Fibroblast of skin of back (primary cell): ENCODE measurements at places on chromosomes 16 and 17.

GRCh38 chr16:9428355-9429005, 337.0 kb downstream of the HAPSTR1 start:
- DNase-seq = no peak

DNA sequence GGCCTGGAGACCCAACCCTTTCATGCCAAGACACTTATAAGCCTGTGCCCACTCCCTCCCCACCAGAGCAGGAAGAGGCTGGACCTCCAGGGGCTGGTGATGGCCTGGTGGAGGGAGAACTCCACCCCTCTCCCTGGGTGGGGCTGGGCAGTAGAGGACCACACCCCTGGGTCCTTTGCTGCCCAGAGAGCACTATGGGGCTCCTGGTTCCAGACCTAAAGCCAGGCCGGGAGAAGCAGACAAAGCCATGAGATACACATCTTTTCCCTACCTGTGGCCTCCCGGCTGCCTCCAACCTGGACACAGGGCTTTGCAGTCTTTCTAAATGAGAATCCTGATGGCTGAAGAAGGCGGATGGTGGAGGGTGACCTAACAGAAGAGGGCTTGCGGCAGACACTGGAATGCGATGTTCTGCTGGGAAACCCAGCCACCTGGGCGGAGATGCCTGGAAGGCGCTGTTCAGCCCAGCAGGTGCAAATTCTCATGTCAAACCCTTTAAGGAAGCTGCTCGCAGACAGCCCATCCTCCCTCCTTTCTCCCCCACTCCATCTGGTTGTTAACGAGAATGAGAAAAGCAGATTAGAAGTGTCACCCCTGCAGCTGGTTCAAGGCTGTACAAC, 43.9 kb upstream of the KIFC3 start:
- DNase-seq = no peak

DNA sequence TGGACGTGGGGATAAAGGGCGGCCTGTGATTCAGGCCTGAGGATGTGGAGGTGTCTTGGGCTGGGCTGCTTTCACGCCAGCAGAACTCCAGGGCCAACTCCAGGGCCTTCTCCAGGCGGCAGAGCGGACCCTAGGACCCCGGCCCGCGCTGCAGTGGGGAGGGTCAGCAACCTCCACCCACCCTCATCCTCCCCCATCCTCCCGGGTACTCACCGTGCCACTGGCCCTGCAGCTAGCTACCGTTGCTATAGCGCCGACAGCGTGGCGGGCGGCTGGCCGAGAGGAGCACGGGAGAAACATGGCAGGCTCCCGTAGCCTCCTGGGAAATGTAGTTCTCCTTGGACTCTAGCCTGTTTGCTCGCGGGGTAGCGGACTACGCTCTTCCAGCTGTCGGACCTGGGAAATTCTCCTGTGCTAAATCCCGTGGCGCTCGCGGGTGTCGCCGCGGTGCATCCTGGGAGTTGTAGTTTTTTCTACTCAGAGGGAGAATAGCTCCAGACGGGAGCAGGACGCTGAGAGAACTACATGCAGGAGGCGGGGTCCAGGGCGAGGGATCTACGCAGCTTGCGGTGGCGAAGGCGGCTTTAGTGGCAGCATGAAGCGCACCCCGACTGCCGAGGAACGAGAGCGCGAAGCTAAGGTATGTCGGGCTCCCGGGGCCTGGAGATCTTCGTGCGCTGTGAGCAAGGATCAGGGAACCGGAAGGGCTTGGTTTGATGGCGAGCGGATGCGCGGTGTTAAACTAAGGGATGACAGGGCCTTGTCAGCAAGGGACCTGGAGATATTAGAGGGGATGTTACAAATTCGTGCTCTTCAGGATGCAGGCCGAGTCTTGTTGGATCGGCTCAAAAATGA, at the start of the genes FTO and RPGRIP1L:
TSS of gene FTO (plus strand) at position 567 of the 855 bp plus-strand sequence.
TSS of gene RPGRIP1L (minus strand) at position 270 of the 855 bp plus-strand sequence. CDS start 3,136 bp downstream, outside the sequence.
- DNase-seq = peak; percentile 99

DNA sequence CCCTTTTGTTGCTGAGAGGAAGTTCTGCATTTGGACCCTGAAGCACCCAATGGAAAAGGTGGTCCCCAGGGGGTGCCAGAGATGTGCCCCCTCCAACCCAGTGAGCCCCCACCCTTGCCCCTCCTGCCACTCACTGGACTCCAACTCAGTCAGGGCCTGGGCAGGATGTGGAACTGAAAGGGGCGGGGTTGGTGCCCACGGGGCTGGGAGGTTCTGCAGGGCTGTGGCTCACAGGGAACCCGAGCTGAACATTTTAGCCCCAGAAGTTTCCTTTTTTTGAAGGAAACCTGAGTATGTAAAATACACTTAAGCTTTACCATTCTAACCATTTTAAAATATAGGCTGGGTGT, 15.8 kb upstream of the OGFOD3 start:
- DNase-seq = no peak

- no peak for DNase-seq
Measured at GRCh38 chr17:63706336-63707082, 6.6 kb upstream of the LIMD2 start.

- DNase-seq = no peak
Measured at GRCh38 chr17:44267165-44267455, 825 bp downstream of the SLC4A1 start.

GRCh38 chr16:10581507-10581906, 1.1 kb upstream of the EMP2 start:
- DNase-seq = no peak

DNA sequence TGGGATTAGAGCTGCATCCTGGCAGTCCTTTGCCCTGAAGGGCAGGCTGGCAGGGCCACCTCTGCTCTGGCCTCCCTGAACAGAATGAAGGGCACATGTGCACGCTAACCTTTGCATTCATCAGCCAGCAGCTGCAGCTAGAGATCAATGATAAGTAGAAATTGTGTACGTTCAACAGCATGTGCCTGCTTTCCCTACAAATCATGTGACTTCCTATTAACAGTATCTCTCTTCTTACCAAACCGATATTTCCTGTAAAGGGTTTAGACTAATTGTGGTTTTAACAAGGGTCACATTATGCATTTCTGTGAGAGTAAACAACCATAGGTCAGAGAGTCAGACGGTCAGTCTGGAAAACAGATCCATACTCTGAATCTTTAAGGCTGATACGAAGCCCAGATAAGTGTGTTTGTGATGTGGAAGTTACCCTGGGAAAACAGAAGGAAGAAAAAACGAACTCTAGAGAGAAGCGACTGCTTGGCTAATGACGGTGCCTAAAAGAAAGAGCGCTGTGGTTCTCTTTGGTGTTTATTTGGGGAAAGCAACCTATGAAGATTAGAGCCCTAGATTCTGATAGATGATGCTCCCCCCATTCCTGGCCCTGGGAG, 219.4 kb downstream of the MAF start:
- no peak for DNase-seq

GRCh38 chr16:13143551-13143950, 242.2 kb downstream of the SHISA9 start:
- no peak for DNase-seq

DNA sequence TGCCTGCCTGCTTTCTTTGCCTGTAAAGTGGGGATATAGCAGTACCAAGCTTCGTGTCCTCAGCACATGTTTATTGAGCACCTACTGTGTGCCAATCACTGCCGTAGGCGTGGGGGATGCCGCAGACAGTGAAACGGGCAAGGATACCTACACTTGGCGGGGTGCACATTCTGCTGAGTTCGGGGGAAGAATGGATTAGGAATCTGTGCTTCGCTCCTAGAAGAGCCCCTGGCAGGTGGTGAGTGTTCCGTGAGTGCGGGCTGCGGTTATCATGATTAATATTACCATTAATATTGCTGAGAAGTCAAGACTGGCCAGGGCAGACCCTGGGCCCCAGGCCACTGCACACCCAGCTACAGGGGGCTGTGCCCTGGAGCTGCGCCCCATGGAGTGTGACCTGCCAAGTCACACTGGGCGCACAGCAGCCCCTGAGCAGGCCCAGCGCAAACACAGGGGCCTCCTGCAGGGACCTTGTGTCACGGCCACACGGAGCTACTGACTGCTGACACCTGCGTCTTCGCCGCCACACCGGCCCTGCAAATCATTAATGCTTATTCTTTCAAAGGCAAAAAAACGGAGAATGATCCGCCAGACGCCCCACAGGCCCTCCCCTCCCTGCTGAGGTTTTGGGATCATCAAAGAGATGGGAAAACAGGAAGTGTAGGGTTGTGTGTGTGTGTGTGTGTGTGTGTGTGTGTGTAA, 213.4 kb upstream of the GSE1 start:
- DNase-seq = no peak

DNA sequence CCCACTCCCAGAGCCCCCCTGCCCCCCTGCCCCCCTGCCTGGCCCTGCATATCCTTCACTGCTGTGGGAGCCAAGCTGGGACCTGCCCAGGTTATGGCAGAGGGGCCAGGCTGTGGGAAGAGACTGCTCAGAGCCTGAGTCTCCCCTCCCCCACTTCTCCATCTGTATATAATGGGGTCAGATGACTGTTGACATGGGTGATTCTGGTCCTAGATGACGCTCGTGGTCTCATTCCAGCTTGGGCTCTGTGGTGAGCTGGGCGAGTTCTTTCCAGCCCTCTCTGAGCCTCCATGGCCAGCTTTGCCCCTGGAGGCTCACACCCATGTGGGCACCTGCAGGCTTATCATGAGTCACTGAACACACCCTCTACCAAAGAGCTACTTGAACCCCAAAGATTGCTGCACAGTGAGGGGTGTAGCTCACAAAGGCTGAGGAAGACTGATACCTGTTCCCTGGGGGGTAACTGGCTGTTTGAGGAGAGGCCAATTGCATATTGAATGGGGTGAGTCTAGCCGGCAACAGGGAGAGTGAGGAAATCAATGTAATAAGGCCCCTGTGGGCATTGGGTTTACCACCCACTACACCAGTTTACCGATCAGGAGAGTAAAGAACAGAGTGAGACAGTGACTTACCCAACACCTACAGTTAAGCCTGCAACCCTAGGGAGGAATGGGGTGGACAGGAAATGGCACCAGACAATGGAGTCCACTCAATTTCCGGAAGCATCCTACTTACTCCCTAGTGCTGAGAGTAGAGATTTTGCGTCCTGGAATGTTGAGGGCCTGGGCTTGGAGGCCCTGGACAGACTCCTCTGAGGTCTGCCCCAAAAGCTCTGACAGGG, 4.2 kb upstream of the SREBF1 start:
- no peak for DNase-seq

GRCh38 chr17:75481194-75482068, 25.0 kb downstream of the TMEM94 start:
- DNase-seq = no peak

GRCh38 chr17:14755002-14755401, 454.1 kb downstream of the HS3ST3B1 start:
- DNase-seq = no peak

DNA sequence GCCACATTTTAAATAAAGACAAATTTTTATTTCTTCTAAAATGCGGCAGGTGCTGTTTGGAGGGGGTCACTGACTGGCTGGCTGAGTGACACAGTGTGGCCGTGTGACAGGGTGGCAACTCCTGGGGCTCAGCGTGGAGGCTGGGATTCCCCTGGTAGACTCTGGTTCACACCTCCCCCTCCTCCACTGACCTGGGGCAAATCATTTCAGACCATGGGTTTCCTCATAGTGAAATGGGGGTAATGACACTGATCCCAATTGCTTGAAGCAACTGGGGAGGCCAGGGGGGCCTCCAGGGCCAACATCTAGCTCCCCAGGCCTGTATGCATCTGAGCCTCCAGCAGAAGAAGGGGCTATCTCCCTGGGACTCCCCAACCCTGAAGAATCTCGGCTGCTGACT, 6.6 kb downstream of the HSD11B2 start:
- DNase-seq = no peak

DNA sequence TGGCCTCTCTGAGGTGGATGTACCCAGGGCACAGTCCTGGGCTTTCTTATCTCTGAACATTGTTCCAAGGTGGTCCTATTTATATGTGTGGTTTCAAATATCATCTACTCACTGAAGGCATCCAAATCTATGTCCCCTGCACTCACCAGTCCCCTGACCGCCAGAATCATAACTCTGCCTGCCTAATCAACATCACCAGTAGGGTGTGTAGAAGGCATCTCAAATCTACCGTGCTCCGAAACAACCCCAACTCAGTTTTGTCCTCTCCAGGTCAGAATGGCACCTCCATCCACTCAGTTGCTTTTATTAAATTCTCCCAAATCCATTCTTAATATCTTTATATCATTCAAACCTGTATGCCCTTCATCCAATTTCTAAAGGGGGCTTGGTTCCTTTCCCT, 536.3 kb downstream of the GRIN2A start:
- DNase-seq = no peak

GRCh38 chr17:64648234-64648633, 13.9 kb downstream of the SMURF2 start:
- DNase-seq = no peak

DNA sequence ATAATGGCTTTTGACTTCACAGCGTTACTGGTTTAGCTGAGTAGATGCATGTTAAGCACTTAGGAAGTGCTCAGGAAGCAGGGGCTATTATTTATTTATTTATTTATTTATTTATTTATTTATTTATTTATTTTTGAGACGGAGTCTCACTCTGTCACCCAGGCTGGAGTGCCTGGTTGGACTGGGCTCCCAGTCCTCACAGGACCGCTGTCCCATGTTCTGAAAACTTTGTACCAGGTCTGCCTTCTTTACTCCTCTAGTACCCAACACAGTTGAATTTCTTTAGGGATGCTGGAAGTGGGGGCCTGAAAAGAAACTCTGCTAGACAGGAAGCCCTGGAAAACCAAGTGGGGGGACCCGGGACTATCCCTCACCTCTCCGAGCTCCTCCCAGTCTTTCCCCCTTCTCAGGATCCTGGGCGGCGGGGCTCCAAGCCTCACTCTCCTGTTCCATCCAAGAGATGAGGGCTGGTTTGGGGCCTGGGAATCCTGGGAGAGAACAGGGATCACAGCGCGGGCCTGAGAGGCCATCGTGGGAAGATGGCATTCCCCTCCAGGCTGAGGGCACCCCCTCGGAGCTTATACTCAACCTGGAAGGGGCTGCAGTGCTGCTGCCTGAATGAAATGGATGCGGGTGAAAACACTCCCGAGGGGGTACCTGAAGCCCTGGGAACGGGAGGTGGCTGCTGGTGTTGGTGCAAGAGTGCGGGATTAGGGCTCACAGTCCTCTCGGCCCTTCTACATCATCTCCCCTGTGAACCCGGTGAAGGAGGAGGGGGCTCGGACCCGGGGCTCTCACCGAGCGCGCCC, 674 bp downstream of the ZNF688 start:
- peak; percentile 46 for DNase-seq

- DNase-seq = no peak
Measured at GRCh38 chr17:57271821-57272220, 15.5 kb downstream of the MSI2 start.

GRCh38 chr16:66147291-66147690, 219.2 kb upstream of the CDH5 start:
- DNase-seq = peak; percentile 46

- no peak for DNase-seq
Measured at GRCh38 chr17:258045-258734, 76.7 kb upstream of the DOC2B start.
